HL-60 (cell line): ENCODE measurements at places on chromosomes 1 and 21.

DNA sequence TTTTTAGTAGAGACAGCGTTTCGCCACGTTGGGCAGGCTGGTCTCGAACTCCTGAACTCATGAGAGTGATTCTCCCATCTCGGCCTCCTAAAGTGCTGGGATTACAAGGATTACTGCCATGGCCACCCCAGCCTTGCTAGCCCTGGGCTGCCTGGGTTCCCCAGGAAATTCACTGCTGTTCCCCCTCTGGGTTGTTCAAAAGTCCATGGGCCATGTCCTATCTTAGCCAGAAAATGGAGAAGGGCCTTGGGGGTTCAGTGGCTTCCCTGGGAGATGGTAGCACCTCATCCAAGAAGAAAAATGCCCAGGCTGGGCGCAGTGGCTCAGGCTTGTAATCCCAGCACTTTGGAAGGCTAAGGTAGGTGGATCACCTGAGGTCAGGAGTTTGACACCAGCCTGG, 20.9 kb downstream of the SLC26A9 start:
- DNase-seq, result no peak

GRCh38 chr1:7385471-7386225, 385.4 kb upstream of the VAMP3 start:
- no peak for DNase-seq

DNA sequence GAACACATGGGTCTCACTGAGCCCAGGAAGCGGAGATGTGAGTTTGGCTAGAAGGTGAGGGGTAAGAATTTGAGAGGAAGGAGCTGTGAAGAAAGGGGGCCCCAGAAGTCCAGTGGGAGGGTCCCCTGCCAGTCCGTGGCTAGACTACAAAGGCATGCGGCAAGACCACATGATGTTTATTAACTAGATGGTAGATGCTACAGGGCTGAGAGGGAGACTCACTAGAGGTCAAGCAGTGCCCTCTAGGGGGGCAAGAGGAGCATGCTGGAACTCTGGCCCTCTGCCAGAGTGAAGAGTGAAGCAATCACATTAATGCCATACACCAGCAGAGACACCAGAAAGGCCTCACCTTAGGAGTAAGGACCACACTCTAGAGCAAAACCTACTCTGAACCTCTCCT, 12.2 kb downstream of the KIAA0319L start:
- DNase-seq, result peak; percentile 88

DNA sequence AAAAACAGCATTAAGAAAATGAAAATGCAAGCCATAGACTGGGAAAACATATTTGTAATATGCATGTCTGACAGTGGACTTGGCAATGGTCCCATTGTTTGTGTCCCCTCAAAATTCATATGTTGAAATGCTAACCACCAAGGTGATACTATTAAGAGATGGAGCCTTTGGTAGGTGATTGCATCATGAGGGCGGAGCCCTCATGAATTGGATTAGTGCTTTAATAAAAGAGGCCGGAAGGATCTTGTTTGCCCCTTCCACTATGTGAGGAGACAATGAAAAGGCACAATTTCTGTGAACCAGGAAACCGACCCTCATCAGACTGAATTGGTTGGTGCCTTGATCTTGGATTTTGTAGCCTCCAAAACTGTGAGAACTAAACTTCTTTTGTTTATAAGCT, 232.3 kb downstream of the GPR52 start:
- DNase-seq, result no peak

DNA sequence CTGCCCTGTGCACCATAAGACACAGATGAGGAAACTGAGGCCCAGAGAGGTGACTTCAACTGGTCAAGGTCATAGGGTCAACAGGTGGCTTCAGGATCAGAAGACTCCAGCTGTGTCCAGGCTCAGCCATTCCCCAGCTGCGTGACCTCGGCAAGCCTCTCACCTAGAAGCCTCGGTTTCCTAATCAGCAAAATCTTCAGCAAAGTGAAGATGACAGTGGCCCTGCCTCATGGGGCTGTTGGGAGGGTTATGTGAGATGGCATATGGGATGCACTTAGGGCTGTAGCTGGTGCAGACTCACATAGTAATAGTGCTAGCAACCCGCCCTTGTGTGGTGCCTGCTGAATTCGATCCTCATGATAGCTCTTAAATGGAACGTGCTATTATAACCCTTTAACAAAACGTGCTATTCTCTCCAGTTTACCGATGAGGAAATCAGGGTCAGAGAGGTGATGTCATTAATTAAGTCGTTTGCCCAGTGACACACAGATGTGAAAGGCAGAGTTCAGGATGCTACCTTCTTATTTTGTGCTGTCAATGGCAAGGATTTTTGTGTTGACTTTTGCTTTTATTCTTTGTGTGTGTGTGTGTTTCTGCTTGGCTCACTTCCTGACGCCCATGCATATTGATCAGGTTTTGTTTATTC, 472.9 kb downstream of the MATN1 start:
- no peak for DNase-seq

DNA sequence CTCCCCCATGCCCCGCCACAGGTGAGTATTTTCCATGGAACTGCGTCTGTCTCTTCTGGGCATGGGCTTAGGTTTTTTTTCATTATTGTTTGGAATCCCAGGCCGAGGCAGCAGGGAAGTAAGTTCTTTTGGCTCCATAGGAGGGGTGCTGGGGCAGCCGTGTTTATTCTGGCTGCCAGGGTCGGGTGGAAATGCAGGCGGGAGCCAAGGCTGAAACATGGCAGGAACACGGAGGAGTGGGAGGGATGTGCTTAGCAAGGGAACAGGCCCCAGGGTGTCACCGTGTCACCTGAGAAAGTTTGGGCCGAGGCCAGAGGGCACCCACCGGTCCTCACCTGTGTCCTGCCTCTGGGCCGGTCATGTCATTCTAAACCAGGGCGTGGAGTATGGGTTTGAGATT, 4.5 kb upstream of the DHRS3 start:
- DNase-seq, result no peak

GRCh38 chr1:45007311-45007710, 3.8 kb downstream of the HECTD3 start:
- no peak for DNase-seq
